Left lung (tissue), 14 donors: ENCODE measurements at places on chromosomes 1 and 21. TPM values are rescaled to one million over a fixed set of nuclear protein-coding genes. Genes with fewer than 3 reads are reported as not detected.
A peak's percentile ranks its signal among the peaks of the same experiment; 100 is the strongest.

The BRINP2 gene
- 1.5 TPM for polyA plus RNA-seq

The HSD3B1 gene
- 0.74 TPM for polyA plus RNA-seq

DNA sequence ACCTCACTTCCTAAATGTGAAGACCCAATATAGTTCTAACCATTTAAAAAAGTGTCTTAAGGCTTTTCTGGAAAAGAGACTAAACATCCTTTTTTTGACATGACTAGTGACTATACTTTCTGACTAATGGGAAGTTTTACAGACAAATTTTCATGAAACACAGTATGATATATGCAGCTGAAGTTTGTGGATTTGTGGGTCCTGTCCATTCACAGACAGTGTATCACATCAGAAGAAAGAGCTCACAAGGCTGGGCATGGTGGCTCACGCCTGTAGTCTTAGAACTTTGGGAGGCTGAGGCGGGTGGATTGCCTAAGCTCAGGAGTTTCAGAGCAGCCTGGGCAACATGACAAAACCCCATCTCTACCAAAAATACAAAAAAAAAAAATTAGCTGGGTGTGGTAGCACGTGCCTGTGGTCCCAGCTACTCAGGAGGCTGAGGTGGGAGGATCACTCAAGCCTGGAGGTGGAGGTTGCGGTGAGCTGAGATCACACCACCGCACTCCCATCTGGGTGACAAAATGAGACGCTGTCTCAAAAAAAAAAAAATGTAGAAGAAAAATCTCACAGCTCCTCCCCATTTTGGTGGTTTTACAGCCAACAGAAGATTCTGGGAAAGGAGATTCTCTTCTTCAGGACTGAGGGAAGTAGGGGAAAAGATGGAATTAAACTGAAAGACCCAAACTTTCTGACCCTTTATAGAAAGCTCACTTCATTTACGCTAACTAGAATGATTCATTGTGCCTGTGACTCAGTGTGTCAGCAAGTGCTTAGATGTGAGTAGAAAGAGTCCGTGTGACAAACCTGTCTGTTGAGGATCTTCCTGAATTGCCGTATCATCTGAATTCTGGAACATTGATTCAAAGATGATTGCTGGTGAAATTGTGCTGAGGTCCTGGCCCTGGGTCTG is 15.2 kb upstream of the YRDC start:
- no peak for DNase-seq

DNA sequence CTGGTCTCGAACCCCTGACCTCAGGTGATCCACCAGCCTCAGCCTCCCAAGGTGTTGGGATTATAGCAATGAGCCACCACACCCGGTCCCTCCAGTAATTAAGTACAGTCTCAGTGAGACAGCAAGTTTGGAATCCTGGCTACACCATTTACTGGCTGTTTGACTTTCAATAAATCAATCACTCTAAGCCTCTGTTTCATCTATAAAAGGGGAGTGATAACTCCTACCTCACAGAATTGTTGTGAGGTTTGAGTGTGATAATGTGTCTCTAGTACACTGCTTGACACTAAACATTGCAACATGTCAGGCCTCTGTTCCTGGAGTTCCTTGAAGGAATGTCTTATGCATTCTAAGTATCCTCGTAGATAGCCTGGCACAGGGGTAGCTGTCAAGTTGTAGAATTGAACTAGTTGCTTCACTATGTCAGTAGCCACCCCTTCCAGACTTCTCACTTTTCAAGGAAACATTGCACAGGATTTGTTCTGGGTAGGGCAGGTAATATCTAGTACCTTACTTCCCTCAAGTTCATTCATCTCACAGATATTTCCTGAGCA is 12.4 kb downstream of the ENTREP3 start:
- DNase-seq = no peak

GRCh38 chr1:161342821-161343220 is 24.9 kb downstream of the CFAP126 start:
- DNase-seq = no peak

- no peak for DNase-seq
Measured at GRCh38 chr1:16054598-16055540, 11.3 kb downstream of the CLCNKB start.

GRCh38 chr1:29517251-29518086 is 281.1 kb downstream of the PTPRU start:
- DNase-seq = no peak

- no peak for DNase-seq
Measured at GRCh38 chr1:99315305-99315704, 51.0 kb downstream of the PLPPR4 start.

DNA sequence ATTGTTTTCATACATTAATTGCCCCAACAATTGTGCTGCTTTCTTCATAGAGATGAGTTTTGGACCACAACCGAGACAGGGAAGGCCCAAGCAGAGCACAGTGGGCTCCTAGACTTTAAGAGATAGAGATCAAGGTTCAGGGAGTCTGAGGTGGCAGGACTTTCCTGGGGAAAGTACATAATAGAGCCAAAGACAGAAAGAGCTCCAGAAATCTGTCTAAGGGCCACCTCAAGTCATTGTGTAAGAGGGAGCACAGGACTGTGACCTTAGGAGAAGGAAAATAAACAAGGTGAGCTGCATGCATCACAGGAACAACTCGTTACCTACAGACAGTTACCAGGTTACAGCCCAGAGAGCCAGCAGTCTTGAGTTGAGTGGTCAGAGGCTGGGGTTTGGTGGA is 41.3 kb upstream of the CR2 start:
- DNase-seq = no peak

- no peak for DNase-seq
Measured at GRCh38 chr1:84143796-84144565, at the start of gene PRKACB. Gene PRKACB (plus strand): TSS chr1:84144271. CDS start chr1:84144362, 91 bp downstream.

DNA sequence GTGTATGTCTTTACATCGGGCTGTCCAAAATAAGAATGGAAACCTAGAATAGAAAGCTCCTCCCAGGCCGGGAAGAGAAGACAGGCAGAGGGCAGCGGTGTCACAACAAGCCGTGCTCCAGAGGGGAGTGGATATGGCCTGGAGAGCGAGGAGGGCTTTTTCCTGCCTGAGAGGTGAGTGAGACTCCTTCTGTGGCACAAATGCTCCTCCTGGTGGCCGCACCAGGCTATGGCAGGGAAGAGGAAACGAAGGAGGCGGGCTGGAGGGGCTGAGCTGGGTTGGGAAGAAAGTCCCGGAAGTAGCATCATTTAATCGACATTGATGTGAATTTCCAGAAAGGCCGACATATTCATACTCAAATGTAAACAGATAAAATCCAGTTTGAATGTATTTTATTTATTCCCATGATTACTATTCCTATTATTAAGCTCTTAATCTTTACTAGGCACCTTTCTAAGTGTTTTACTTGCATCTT is 54.7 kb downstream of the MEF2D start:
- peak; percentile 83 for DNase-seq

DNA sequence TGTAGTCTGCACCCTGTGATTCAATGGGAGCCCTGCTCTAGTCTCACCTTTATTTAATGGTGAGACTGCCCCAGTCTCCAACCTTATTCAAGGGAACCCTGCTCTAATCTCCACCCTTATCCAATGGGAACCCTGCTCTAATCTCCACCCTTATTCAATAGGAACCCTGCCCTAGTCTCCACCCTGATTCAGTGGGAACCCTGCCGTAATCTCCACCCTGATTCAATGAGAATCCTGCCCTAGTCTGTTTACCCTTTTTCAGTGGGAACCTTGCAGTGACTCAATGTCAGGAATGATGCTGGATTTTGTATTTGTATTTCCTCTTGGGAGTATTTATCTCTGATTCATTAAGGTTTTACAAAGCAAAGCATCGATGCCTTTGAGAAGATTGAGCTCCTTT is 39.5 kb downstream of the TRPM2 start:
- DNase-seq = no peak

DNA sequence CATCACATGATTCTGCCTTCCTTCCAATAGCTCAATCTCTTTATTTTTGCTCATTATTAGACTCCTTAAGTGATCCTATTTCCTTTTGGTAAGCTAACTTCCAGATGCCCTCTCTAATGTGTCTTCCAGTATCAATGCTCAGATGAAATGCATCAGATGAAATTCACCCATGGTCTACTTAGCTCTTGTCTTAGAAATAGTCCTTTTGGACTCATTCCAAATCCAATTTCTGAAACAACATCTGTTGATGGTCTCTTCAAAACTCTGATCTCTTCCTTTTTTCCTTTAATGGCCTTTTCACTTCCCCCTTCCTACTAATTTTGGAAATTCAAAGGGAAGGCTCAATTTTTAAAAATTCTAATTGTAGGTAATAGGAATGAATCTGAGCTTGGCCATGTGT is 81.1 kb upstream of the GREM2 start:
- no peak for DNase-seq

GRCh38 chr1:247345881-247346280 is 14.2 kb upstream of the ZNF496 start:
- no peak for DNase-seq
